ENCODE measurements at places on chromosomes 2 and 18. TPM values are rescaled to one million over a fixed set of nuclear protein-coding genes. Genes with fewer than 3 reads are reported as not detected.

MAPK4 gene
- total RNA-seq: 7.5 TPM

CCDC102B gene
- 3.4 TPM for total RNA-seq

ABCB11 gene
- total RNA-seq: not detected

EHD3 gene
- 5.3 TPM for total RNA-seq

CD8A gene
- total RNA-seq: 0.34 TPM

EVA1A gene
- 10.8 TPM for total RNA-seq

NRP2 gene
- 109 TPM for total RNA-seq

BUB1 gene
- 14.4 TPM for total RNA-seq

ANKRD29 gene
- total RNA-seq: 3.5 TPM

ALPI gene
- total RNA-seq: 6.5 TPM

GRP gene
- total RNA-seq: 1.2 TPM

MRPL30 gene
- total RNA-seq: 25.1 TPM

ASTL gene
- total RNA-seq: not detected

MRPL33 gene
- 54.6 TPM for total RNA-seq

PREPL gene
- 42.0 TPM for total RNA-seq

ADD2 gene
- 5.0 TPM for total RNA-seq

INO80D gene
- total RNA-seq: 20.4 TPM

LRP1B gene
- 16.0 TPM for total RNA-seq

SOCS6 gene
- total RNA-seq: 30.2 TPM

TCF23 gene
- total RNA-seq: not detected

TLX2 gene
- total RNA-seq: 2.9 TPM

ASAP2 gene
- total RNA-seq: 49.6 TPM

IL1R1 gene
- total RNA-seq: 31.7 TPM

WNT10A gene
- 5.5 TPM for total RNA-seq

GPR55 gene
- total RNA-seq: not detected

DUSP19 gene
- 6.2 TPM for total RNA-seq

PASK gene
- 50.9 TPM for total RNA-seq

LHCGR gene
- total RNA-seq: 0.92 TPM

PCARE gene
- total RNA-seq: not detected

SCYGR4 gene
- total RNA-seq: not detected

FOXI3 gene
- total RNA-seq: 2.2 TPM

IL36G gene
- not detected for total RNA-seq

NYAP2 gene
- 1.00 TPM for total RNA-seq

DLGAP1 gene
- 3.7 TPM for total RNA-seq

DSC2 gene
- 352 TPM for total RNA-seq

CKAP2L gene
- 9.7 TPM for total RNA-seq

PIEZO2 gene
- total RNA-seq: 21.8 TPM

PXDN gene
- total RNA-seq: 150 TPM

ST8SIA3 gene
- total RNA-seq: 4.2 TPM
